ENCODE measurements at places on chromosomes 11 and 22.

DNA sequence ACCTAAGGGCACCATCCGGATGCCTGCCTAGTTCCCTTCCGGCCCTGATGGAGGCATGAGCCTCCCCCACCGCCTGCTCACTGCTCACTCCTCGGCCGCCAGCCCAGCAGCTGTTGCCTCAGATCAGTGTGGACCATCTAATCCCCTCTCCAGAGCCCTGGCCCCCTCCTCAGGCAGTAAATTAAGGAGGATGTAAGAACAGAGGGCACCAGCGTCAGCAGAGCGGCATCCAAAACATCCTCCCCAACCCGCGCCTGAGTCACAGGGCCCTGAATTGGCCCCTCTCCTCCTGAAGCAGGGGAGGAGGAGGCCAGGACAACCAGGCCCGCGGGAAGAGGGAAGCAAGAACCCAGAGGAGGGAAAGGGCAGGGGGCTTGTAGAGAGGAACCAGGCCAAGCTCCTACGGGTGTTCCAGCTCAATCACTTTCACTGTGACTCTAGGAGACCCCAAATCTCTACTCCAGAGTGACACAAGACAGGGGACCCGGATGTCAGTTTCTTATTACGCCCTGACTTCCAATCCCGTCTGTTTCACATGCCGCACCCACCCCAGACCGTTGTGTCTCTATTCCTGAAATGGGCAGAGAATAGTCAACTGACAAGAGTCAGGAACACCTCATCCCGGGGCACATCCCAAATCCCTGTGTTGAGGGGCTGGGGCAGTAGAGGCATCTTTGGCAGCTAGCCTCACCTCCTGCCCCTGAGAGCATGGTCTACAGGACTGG, 31.3 kb upstream of the MYOD1 start:
- DNase-seq = no peak

GRCh38 chr22:42282943-42283277, 12.5 kb upstream of the TCF20 start:
- no peak for DNase-seq

- DNase-seq = no peak
Observed at GRCh38 chr11:45097721-45098493, 48.5 kb upstream of the PRDM11 start.

- no peak for DNase-seq
Observed at GRCh38 chr11:72582206-72583176, 91.7 kb downstream of the PDE2A start.

- DNase-seq = no peak
Observed at GRCh38 chr11:77244277-77245027, 57.0 kb downstream of the GDPD4 start.

DNA sequence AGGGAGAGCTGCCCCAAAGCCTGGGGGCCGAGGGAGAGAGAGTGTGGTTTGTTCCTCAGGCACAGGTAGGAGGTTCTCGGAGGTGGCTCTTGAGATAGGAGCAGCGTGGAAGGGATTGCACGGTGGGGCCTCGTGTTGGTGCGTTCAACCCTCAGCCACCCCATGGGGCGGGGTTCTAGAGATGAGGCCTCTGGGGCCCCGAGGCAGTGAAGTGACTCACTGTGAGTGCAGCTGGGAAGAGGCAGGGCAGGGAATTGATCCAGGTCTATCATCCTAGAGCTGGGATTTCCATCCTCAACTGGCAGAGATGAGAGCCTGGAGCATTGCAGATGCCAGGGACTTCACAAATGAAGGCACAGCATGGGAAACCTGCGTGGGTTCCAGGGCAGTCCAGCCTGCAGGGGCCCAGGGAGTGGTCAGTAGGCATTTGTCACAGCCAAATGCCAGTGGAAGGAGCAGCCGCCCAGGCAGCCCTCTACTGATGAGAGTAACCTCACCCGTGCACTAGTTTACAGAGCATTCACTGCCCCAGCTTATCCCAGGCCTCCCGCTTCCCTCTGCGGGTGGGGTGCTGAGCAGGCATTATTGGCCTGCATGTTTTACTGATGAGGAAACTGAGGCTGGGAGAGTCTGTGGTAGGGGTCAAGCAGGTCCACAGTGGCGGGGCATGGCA, 5.1 kb upstream of the SMARCB1 start:
- no peak for DNase-seq

DNA sequence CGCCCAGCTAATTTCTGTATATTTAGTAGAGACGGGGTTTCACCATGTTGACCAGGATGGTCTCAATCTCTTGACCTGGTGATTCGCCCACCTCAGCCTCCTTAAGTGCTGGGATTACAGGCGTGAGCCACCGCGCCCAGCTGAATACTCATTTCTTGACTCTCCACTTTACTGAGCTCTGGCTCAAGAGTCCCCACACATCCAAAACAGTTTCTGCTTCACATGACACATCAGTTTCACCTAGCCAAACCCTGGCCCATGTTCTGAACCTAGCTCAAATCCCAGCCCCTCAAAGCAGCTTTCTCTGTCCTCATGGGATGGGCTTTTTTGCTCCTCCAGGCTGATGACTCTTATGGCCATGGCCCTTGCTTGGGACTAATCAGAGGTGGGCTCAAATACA, 9.8 kb downstream of the HYOU1 start:
- no peak for DNase-seq

DNA sequence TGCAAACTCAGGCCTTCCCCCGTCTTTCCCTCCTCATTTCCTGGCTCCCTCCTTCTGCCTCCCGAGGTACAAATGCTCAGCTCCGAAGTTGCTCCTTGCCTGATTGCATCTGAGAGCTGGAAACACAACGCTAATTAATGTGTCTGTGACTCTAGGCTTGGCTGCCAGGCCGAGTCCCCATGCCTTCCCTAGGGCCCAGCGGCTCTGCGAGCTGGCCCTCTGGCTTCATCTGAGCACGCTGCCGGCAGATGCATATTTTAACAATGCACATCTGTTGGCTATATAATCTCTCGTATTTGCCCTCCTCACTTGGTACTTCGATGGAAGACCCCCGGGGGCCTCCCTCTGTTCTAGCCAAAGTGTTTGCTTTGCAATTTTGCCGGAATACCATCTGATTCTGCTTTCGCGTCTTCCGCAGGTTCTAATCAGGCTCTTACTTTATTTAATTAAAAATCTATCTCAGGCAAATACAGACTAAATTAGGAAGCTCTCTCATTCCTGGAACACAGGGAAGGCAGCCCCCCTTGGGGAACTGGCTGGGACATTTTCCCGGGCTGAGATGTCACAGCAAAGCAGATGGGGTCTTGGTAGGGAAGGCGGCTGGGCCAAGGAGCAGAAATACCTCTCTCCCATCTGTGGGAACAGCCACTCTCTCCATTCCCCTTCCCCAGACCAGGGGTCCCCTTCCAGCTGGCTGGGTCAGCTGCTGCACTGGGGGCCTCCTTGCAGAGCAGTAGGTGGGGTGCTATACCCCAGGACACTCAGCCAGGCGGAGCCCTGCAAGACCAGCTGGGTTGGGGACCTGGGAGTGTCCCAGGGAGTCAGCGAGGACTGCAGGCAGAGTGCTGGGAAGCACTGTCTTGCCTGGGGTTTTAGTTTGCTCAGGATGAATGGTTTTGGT, 162.8 kb downstream of the ST3GAL4 start:
- no peak for DNase-seq

GRCh38 chr11:64629796-64630562, 39.0 kb downstream of the SLC22A12 start:
- no peak for DNase-seq

- DNase-seq = no peak
Observed at GRCh38 chr11:88701816-88702215, 364.0 kb downstream of the GRM5 start.

All from NCI-H1436 (cell line).